T-helper 9 cell (primary cell): ENCODE measurements at places on chromosomes 11 and 22.

DNA sequence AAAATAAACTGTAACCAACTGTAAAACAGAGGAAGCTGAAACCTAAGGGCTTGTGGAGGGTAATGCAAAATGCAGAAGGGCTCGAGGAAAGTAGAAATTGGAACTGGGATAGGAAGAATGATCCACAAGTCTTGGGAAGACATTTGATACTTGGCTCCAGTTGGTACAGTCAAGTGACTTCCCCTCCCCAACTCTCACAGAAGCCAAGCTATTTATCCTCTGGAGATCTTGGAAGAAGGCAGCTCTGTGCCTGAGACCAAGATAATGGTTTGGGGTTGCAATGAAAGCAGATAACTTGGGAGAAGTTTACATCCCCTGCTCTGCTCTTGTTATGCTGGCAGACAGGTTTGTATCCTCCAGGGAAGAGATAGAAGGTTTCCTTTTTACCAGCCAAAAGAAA, 198.9 kb upstream of the ZC3H12C start:
- DNase-seq = no peak

DNA sequence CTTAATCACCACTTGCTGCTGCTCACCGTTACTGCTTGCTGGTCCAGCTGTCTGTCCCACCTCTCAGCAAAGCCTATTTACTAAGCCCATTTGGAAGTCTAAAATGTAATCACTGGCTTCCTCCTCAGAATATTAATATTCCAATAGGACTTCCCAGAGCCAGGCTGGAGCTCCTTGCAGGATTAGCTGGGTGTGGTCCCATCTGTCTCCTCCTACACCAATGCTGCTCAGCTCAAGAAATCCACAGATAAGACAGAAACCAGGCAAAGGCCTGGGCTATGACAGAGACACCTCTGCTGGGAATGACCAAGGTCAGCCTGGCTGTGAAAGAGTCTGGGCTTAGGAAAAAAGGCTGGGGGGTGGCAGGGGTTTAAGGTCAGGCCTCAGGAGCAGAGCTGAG, 317.8 kb downstream of the BUD13 start:
- no peak for DNase-seq

- DNase-seq = no peak
Measured at GRCh38 chr11:104531894-104532293, 366.4 kb downstream of the CASP12 start.

DNA sequence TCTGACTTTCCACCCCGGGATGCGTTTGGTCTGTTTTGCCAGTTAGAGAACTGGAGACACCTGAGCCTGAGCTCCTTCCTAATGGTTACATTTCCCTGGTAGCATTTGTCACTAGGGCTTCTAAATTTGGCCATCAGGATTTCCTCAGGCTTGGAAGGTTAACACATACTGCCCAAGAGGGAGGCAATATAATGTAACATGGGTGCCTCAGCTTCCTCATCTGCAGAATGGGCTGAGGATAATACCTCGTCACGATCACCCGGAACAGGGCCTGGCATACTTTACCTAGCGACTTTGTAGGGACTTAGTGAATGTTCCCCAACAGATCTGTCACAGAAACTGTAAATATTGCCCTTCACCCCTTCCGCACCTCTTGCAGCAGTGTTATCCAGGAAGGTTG, 11.3 kb downstream of the IL17RA start:
- no peak for DNase-seq

DNA sequence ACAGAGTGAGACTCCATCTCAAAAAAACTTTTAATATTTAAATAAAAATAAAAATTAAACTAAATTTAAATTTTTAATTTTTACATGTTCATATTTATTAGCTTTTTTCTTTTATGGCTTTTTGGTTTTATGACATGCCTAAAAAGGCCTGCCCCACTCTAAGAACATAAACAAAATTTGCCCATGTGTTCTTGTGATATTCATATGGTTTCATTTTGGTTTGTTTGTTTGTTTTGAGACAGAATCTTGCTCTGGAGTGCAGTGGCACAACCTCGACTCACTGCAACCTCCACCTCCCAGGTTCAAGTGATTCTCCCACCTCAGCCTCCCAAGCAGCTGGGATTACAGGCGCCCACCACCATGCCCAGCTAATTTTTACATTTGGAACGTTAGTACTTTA, 27.7 kb downstream of the SUSD2 start:
- no peak for DNase-seq
